ENCODE measurements at places on chromosomes 13 and 19.

GRCh38 chr19:29013325-29013724 is 199.6 kb downstream of the UQCRFS1 start:
- DNase-seq, result no peak

GRCh38 chr19:52535771-52536447 is 8.4 kb downstream of the ZNF808 start:
- peak; percentile 91 for DNase-seq

DNA sequence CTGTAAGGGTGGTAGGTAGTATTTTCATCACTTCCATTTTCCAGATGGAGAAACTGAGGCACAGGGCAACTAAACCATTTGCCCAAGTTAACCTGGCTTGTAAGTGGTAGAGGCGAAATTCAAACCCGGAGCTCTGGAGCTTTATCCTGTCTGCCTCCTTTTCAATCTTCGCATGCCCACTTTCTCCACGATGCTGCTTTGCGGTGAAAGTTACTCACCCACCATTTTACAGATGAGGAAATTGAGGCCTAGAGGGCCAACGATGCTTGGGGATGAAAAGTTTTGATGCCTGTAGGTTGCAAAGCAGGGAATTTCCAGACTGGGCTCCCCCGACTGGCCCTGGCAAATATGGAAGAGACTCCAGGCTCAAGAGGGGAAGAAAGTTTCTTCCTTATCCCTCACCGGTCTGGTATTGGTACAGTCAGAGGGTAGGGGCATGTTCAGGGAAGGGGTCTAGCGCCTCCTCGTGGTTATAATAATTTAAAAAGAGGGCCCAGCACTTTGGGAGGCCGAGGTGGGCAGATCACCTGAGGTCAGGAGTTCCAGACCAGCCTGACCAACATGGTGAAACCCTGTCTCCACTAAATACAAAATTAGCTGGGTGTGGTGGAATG is 1.9 kb upstream of the SH2D3A start:
- DNase-seq, result no peak

DNA sequence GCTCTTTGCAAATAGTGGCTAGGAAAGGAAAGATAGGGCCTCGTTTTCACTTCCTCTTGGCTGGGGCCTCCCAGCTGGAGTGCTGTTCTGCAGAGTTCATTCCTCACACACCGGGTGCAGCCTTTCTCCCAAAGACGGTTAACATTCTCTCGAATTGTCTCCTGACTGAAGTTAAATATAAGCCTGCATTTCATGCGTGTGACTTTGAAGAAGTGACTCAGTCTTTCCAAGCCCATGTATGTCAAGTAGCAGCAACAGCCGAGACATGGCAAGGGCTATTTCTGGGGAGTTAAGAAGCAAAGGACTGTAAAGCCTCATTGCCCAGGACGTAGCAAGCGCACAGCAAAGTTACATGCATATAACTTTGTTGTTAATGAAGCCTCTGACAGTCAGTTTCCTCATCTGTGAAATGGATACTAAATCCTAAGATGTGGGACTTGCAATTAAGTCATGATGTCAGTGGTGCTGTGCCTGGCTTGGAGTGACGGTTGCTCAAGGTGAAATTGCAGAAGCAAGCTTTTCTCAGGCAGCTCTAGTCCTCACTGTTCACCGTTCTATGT is 502.4 kb downstream of the MYO16 start:
- no peak for DNase-seq

GRCh38 chr13:72141855-72142519 is 275.0 kb upstream of the DACH1 start:
- no peak for DNase-seq

DNA sequence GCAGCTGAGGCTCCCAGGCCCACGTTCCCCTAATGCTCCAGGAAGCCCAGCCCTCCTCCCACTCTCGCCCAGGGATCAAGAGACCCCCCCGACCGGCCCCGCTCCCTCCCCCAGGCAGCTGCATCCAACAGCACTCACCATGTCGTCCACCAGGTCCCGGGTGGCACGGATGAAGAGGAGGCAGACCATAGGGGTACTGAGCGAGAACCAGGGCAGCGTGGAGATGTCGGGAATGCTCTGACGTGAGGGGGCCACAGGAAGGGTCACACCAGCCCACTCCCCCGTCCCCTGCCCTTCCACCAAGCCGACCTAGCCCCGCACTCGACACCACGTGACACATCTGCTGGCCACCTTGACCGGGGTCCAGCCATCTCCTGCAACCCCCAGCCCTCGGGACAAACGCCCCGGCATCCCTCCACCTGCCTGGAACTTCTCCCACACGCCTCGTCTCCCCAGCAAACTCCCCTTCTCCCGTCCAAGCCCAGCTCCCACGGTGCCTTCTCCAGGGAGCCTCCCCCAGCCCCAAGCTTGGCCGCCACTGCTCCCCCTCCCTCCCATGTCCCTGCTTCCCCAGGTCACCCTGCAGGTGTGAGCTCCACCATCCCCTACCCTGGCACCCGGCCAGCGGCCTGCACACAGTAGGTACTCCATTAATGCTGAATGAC is 4.9 kb downstream of the ATP8B3 start:
- DNase-seq, result no peak

GRCh38 chr13:49246850-49247642 is 679 bp upstream of the CDADC1 start:
- no peak for DNase-seq

DNA sequence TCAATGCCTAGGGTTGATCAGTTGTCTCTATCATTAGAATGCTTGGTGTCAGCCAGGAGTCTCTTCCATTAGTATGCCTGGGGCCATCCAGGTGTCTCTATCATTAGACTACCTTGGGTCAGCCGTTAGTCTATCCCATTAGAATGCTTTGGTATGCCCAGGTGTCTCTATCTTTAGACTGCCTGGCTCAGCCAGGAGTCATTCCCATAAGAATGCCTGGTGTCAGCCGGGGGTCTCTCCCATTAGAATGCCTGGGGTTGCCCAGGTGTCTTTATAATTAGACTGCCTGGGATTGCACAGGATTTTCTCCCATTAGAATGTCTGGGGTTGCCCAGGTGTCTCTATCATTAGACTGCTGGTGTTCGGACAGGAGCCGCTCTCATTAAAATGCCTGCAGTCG is 1442.9 kb downstream of the UQCRFS1 start:
- no peak for DNase-seq

GRCh38 chr13:42497798-42498197 is 76.2 kb upstream of the TNFSF11 start:
- DNase-seq, result no peak

GRCh38 chr13:73803997-73804396 is 330.2 kb downstream of the KLF12 start:
- DNase-seq, result no peak

- no peak for DNase-seq
Measured at GRCh38 chr13:45718063-45718462, 15.9 kb downstream of the CBY2 start.

DNA sequence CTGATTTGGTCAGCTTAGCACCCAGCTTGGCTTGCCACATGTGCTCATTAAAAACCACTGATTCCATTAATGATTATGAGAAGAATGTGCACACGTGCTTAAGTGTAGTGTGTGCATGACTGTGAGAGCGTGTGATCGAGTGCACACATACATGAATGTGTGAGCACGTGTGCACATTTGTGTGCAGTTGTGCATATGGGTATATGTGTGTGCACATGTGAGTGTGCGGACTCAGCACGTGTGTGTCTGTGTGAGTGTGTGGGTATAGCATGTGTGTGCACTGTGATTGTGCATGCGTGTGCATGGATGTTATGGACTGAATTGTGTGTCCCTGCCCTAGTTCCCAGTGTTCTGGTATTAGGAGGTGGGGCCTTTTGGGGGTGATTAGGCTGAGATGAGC is 202.1 kb upstream of the ZNF536 start:
- no peak for DNase-seq

DNA sequence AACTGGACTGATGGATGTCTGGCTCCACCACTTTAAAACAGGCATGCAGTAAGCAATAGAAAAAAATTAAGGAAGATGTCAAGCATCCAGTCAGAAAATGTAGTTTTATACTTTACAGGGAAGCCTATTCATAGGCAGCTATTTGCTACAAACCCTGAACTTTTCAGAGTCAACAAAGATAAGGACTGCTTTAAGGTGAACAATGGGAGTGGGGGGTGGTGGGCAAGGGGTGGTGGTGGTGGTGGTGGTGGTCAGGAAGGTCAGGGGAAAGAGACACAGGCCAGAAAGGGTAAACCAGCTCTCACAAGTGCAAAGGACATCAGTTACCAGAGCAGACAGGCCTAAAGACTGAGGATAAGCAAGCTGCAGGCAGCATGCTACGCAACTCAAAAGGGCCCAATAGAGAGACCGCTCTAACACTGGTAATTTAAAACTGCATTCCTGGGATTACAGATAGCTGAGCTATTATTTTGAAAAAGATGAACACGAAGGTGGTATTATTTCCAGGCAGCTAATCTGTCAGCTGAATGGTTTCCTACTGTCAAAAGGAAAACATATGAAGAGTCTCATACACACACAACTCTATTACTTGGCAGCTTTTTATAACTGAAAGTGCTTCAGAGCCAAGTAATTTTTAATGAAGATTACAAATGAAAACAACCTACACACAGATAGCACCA is 14.8 kb downstream of the BRD4 start:
- no peak for DNase-seq

DNA sequence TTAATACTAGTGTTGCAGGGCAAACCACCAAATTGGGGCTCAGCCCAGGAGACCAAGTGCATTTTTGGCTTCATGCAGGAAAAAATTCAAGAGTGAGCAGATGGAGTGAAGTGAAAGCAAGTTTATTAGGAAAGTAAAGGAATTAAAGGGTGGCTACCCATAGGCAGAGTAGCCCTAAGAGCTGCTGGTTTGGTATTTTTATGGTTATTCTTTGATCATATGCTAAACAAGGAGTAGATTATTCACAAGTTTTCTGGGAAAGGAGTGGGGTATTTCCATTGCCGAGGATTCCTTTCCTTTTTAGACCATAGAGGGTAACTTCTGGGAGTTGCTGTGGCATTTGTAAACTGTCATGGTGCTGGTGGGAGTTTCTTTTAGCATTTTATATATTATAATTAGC is 459.0 kb downstream of the KLF5 start:
- no peak for DNase-seq

GRCh38 chr19:39676004-39676403 is 20.3 kb downstream of the LGALS16 start:
- DNase-seq, result peak; percentile 15

DNA sequence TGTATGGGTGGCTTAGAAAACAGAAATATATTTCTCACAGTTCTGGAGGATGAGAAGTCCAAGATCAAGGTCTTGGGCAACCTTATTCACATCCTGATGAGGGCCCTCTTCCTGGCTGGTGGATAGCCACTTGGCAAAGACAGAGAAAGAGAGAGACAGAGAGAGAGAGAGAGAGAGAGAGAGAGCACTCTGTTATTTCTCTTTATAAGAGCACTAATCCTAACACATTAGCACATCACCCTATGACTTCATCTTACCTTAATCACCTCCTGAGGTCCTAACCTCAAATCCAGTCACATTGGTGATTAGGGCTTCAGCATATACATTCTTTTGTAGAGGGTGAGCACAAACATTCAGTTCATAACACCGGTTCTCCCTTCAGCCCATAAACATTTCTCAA is 430.3 kb downstream of the EFNB2 start:
- no peak for DNase-seq

GRCh38 chr19:49637821-49638738 is 1.9 kb downstream of the RRAS start:
- DNase-seq, result no peak

DNA sequence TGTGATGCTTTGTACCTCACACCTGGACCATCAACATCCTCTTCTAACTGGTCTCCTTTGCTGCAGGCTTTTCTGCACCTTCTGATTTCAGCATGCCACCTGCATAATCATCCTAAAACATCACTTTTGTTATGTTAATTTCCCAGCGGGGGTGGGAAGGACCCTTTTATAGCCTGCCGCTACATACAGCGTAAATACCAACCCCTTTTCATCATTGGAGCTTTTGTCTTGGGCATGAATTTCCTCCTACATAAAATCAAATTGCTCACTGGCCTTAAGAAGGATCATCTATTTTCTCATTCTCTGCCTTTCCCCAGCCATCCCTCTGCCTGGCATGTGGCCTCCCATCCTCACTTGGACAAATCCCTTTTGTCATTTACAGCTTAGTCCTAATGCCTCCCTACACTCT is 124.7 kb downstream of the RBM26 start:
- DNase-seq, result no peak

- no peak for DNase-seq
Measured at GRCh38 chr13:108549934-108550333, 79.5 kb upstream of the MYO16 start.

- DNase-seq, result no peak
Measured at GRCh38 chr13:51032831-51033230, 78.2 kb downstream of the C13orf42 start.

DNA sequence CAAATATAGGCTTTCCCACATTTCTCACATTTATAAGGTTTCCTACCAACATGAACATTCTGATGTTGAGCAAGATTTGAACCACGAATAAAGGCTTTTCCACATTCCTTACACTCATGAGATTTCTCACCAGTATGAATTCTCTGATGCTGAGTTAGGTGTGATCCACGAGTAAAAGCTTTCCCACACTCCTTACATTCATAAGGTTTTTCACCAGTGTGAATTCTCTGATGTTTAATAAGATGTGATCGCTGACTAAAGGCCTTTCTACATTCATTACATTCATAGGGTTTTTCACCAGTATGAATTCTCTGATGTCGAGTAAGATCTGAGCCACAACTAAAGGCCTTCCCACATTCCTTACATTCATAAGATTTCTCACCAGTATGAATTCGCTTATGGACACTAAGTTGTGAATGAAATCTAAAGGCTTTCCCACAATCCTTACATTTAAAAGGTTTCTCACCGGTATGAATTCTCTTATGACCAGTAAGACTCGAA is 19.0 kb downstream of the ZNF790 start:
- DNase-seq, result no peak

GRCh38 chr13:34805347-34805746 is 136.7 kb upstream of the NBEA start:
- DNase-seq, result no peak

DNA sequence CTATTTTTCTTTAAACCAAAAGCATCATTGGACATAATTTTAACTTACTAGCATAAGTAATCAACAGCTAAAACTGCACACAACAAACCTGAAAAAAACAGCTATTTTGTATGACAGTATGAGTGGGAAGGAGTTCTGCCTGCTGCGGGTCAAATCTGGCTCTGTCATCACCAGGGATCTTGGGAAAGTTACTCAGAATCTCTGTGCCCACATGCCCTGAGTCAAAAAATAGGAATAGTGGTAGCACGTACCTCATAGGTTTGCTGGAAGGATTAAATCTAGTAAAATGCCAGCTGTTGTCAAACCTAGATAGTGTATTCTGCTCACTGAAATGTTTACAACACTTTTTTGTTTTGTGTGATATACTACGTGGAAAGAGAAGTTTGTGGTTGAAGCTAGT is 1.1 kb downstream of the CLN5 start:
- no peak for DNase-seq

GRCh38 chr19:42400404-42400803 is 10.3 kb upstream of the CNFN start:
- DNase-seq, result no peak

DNA sequence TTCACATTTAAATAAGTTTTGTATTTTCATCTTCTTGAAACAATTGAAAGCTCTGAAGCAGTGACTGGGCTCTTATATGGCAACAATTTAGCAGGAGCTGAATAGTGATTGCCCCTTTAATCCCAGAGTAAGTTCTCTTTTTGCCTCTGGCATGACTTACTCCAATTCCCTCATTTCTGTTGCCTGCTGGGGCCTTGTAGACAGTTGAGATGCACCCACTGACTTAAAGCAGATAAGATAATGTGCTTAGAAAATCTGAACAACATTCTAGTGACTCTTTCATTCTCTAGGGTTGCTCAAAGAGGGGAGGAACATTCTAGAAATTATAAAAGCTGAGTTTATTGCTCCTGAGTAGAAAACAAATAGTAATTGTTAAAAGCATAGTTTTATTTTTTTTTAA is 52.8 kb downstream of the AKAP11 start:
- DNase-seq, result no peak

GRCh38 chr13:31891472-31891871 is 140.1 kb upstream of the FRY start:
- DNase-seq, result no peak

Measured in activated naive CD4-positive, alpha-beta T cell treated with Interleukin-2 at 50 U/mL for 16 hours (primary cell).